GM23338 (cell line): ENCODE measurements at places on chromosomes 2 and 18. TPM values are rescaled to one million over a fixed set of nuclear protein-coding genes. Genes with fewer than 3 reads are reported as not detected.

DNA sequence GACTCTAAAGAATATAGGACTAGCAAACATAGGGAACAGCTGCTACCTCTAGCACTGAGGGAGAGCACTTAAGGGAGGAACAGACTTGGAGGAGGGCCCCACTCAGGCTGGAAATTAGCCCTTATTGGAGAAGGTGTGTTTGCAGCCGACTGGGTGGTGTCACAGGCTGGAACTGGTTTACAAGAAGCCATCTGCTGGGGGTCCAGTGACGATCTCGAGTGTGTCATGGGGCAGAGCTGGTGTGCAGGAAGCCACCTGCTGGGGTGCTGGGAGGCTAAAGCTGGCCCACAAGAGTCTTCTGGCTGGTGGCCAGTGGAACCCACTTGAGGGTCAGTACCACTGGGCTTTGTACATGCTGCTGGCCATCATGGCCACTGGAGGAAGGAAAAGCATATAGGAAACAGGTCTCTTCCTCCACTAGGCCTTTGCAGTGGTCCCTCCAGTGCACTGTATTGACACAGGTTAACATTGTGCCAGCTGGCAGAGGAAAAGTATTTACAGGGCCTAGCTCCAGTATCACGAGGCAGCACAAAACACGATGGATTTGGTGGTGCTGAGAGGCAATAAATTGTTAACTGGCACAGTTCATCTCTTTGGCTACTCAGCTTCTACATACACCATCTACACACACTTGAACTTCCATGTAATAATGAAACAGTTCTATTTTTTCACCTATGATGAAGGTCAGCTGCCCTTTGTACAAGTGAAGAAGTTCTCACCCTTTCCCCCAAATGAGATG, 43.6 kb downstream of the MAP3K20 start:
- no peaks in the 10 kb centered on the region for H3K27me3 ChIP-seq
- H3K4me3 ChIP-seq: no peak overlapping the region
- H3K36me3 ChIP-seq: no peaks in the 10 kb centered on the region

DNA sequence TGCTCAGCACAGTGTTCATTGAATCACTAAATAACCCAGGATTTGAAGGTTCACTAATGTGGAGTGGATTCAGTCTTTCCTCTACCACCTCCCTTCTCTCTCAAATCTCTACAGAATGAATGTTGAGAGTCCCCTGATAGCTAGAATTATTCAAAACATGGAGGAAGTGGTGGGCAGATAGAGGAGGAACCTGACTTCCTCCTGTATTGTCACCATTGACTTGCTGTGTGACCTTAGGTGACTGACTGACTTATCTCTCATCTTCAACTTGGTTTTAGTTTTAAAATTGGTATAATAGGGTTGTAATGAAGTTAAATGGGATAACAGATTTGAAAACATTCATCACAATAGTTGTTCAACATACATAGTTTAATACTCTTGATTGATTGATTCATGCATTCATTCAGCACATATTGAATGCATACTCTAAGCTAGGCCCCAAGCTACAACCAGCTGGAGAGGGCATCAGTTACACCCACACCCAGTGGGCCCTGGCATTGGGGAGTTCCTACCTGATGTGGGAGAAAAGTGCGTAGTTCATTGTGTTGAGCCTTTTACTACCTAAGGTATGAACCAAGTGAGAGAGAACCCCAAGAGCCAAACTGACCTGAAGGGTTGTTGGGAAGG, 96.0 kb downstream of the WDR7 start:
- H3K27ac ChIP-seq: no peak overlapping the region
- no peak for DNase-seq
- H3K27me3 ChIP-seq: no peaks in the 10 kb centered on the region
- H3K4me1 ChIP-seq: no peaks in the 10 kb centered on the region
- no peak overlapping the region for H3K4me3 ChIP-seq
- no peaks in the 10 kb centered on the region for H3K36me3 ChIP-seq

DNA sequence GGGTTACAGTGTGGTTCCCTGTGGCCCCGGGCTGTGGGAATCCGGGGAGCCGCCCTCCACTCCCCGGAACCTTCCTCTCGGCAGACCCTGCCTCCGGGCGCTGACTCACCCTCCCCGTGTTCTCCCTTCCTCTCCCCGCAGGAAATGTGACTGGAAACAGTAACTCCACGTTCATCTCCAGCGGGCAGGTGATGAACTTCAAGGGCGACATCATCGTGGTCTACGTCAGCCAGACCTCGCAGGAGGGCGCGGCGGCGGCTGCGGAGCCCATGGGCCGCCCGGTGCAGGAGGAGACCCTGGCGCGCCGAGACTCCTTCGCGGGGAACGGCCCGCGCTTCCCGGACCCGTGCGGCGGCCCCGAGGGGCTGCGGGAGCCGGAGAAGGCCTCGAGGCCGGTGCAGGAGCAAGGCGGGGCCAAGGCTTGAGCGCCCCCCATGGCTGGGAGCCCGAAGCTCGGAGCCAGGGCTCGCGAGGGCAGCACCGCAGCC, 59.5 kb downstream of the TNFRSF11A start:
- H3K27ac ChIP-seq: no peak overlapping the region
- peaks cover 21% of the 10 kb centered on the region for H3K4me1 ChIP-seq
- no peaks in the 10 kb centered on the region for H3K36me3 ChIP-seq
- DNase-seq: peak; percentile 58
- peak overlapping the region; percentile 24; the same call in 1 of the 2 replicates for H3K4me3 ChIP-seq
- H3K27me3 ChIP-seq: no peaks in the 10 kb centered on the region

DNA sequence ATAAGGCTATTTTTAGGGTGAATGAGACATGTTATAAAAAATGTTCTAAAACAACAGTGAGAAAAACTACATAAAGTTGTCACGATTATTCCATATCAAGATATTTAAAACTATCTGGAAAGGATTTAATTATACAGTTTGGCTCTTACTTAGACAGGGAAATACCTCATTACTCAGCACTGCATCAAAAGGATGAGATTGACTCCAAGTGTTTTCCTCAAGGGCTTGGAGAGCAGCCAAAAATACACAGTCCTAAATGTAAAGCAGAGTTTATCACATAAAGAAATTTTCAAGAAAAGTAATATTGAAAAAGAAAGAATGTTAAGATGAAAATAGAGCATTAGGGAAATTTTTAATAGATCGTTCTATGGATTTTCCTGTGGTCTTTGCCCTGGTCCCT, 285.5 kb upstream of the NETO1 start:
- H3K36me3 ChIP-seq: no peaks in the 10 kb centered on the region
- no peak overlapping the region for H3K27ac ChIP-seq
- H3K4me3 ChIP-seq: no peak overlapping the region
- H3K27me3 ChIP-seq: no peaks in the 10 kb centered on the region

LPIN2 gene
- 10.5 and 10.8 TPM in 2 replicates for total RNA-seq

DNA sequence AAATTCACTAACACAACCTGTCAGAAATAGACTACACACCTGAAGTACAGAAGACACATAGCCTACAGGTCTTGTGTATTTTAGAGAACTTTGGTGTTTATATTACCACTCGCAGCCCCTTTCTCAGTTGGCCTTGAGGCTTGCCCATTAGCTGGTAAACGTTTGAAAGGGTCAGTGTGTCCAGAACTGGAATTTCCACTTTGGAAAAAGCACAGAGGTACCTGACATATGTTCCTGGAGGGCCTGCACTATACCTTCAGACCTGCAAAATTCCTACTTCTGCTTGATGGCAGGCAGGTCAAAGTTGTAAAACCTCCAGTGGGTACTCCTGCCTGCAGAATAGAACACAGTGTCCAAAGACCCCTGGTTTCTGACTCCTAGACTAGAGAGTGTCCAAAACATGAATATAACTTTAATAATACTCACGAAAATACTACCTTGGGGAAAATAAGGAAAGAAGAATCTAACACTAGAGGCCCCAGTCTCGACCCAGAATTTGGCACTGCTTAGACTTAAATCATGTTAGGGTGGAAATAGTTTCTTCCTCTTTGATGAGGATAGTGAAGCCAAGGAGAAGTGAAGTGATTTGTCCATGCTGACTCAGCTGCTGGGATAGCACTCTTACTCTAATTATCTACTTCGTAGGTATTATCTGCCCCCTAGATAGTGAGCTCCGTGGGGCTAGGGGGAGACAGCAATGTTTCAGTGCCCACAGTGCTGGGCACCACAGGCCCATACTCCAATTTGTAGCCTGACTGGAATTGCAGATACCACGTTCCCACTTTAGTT, 2.8 kb downstream of the KCTD1 start:
- H3K4me3 ChIP-seq: peak overlapping the region; percentile 77
- H3K36me3 ChIP-seq: no peaks in the 10 kb centered on the region
- no peak overlapping the region for H3K27ac ChIP-seq
- no peak for DNase-seq
- peaks cover 63% of the 10 kb centered on the region for H3K27me3 ChIP-seq
- H3K4me1 ChIP-seq: peaks cover 22% of the 10 kb centered on the region

GPR75 gene
- 2.3 and 4.1 TPM in 2 replicates for total RNA-seq

DNA sequence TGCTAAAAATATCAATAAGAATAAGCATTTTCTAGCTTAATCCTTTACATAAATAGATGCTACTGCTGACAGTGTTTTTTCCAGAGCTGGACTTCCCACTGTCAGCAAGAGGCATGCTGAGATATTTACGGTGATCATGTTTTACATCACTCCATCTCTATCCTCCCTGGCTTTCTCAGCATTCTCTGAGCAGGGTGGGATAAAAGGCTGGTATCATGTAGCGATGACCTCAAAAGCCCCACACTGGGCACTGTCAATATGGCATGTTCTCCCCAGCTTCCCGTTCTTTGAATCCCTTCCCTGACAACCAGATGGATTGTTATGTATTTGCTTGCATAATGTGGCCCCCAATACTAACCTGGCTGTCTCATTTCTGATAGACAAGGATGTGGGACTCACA, 83.2 kb upstream of the EPHA4 start:
- H3K36me3 ChIP-seq: no peaks in the 10 kb centered on the region
- H3K27ac ChIP-seq: no peak overlapping the region
- peaks cover 4% of the 10 kb centered on the region for H3K4me1 ChIP-seq
- no peaks in the 10 kb centered on the region for H3K27me3 ChIP-seq
- no peak for DNase-seq
- H3K4me3 ChIP-seq: no peak overlapping the region

DNA sequence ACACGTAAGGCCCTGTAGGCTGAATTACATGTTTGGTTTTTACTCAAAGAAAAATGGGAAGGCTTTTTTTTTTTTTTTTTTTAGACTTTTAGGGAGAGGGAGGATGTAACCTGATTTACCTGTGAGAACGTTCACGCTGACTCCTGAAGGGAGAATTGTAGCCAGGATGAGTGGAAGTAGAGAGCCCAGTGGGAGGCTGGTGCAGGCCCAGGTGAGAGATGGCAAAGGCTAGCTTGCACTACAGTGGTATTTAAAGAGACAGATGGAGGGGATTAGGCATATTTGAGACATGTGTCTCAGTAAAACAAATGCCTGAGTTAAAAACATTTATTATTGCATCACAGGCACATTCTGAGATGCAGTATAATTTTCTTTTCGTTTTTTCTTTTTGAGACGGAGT, 107.9 kb downstream of the CCDC85A start:
- H3K4me1 ChIP-seq: peaks cover 11% of the 10 kb centered on the region
- no peaks in the 10 kb centered on the region for H3K27me3 ChIP-seq
- DNase-seq: no peak
- no peak overlapping the region for H3K4me3 ChIP-seq
- H3K36me3 ChIP-seq: no peaks in the 10 kb centered on the region
